ENCODE measurements at places on chromosomes 7 and 10. TPM values are rescaled to one million over a fixed set of nuclear protein-coding genes. Genes with fewer than 3 reads are reported as not detected.

DNA sequence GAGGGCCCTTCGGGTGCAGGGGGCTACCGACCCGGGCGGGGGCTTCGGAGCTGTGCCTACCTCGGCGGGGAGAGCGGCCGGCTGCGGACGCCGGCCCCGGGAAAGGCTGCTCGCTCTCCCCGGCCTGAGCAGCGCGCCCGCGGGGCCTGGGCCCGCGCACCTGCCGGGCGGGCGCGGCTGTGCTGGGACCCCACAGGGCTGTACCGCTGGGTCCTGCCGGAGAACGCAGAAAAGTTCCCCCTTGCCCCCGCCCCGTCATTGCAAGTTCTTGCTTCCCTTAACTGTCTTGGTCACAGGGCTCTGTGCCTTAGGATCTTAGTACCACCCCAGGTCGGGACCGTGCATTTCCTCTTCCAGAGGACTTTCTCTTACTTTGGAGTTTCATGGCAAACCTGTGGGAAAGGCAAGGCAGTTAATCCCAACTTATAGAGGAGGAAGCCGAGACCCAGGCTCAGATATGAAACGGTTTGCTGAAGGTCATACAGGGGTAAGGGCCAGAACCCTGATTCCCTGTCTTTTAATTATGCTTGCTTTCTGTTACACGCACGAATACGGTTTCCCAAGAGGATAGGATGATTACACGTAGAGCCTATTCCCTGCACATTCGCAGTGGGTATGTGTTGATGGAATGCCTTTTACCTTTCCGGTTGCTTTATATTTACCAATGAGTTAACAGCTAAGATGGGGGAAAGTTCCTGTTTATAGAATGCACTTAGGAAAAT is 652 bp downstream of the PCGF5 start:
- peak overlapping the region; percentile 89 for H3K27ac ChIP-seq
- peak overlapping the region; percentile 72 for H3K4me3 ChIP-seq
- H3K27me3 ChIP-seq = no peaks in the 10 kb centered on the region
- H3K36me3 ChIP-seq = peaks cover 6% of the 10 kb centered on the region

- H3K27ac ChIP-seq = peak overlapping the region; percentile 29
- no peaks in the 10 kb centered on the region for H3K36me3 ChIP-seq
- H3K4me3 ChIP-seq = no peak overlapping the region
- H3K27me3 ChIP-seq = peaks cover 5% of the 10 kb centered on the region
These were observed 35.6 kb downstream of the VIPR2 start for GRCh38 chr7:159108941-159109652.

DNA sequence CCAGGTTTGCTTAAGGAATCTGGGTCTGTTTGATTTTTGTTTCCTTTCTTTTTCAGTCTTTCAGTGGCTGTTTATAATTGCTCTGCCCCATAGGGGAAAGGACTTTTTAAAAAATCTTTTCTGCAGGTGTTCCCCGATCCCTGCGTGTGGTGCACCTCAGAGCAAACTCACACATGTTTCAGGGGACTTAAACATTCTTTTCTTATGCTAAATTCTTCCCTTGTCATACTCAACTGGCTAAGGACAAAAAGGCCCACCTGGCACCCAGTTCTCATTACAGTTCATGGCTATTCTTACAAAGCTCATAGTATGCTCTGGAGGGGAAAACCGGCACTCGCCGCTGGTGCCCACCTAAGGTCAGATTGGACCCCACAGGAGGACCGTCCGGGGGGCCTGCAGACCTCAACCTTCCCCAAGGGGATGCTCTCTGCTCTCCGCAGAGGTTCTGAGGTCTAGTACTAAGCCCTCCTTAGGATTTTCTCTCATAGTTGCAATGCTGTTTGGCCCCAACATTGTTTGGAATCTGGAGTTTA is 220.3 kb downstream of the HGF start:
- no peaks in the 10 kb centered on the region for H3K36me3 ChIP-seq
- no peak overlapping the region for H3K27ac ChIP-seq
- H3K27me3 ChIP-seq = no peaks in the 10 kb centered on the region
- H3K4me3 ChIP-seq = no peak overlapping the region

DNA sequence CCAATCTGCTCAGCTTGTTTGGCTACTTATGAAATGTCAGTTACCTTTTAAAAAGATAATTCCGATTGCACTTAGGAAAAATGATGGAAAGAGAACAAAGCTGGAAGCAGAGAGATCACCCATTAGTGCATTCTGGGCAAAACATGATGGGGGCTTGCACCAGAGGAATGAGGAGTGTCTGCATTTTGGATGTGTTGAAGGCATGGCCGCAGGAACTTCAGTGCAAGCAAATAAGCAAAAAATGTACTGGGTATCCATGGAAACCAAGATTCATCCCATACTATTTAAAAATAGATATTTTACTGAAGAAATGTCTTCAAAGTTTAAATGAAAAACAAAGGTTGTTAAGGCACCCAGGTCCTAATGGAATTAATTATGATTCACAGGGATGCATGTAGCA is 655.0 kb downstream of the POM121L12 start:
- H3K36me3 ChIP-seq = no peaks in the 10 kb centered on the region
- H3K4me1 ChIP-seq = no peaks in the 10 kb centered on the region
- H3K4me3 ChIP-seq = no peak overlapping the region
- no peaks in the 10 kb centered on the region for H3K27me3 ChIP-seq
- DNase-seq = no peak

GRCh38 chr10:45136256-45136655 is 135.5 kb downstream of the ZNF22 start:
- no peak for DNase-seq
- H3K4me1 ChIP-seq = no peaks in the 10 kb centered on the region
- no peak overlapping the region for H3K27ac ChIP-seq

DNA sequence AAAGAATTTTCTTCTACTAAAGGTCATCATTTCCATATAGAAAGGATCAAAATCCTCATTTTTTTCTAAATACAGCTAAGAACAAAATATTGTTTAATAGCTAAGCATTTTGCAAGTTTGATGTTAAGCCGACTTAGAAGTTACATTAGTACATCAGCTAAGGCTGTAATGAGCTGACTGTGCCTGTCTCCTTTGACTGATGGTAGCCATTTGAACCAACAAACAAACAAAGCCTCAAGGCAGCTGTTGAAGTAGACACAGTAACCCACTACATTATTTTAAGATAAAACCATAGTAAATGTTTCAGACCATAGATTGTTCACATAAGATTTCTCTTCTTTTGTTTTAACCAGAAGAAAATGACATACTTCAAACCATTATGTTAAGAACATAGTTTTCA is 210.9 kb upstream of the VSTM2A start:
- H3K4me3 ChIP-seq = no peak overlapping the region
- no peaks in the 10 kb centered on the region for H3K36me3 ChIP-seq
- DNase-seq = no peak
- no peaks in the 10 kb centered on the region for H3K4me1 ChIP-seq

- H3K27ac ChIP-seq = no peak overlapping the region
- H3K36me3 ChIP-seq = no peaks in the 10 kb centered on the region
- H3K4me3 ChIP-seq = no peak overlapping the region
These were observed 52.8 kb downstream of the DLG5 start for GRCh38 chr10:77873536-77874380.

GRCh38 chr7:4866528-4867496 is 5.0 kb upstream of the PAPOLB start:
- H3K27ac ChIP-seq = no peak overlapping the region
- no peaks in the 10 kb centered on the region for H3K36me3 ChIP-seq
- peaks cover 6% of the 10 kb centered on the region for H3K4me1 ChIP-seq

- H3K36me3 ChIP-seq = no peaks in the 10 kb centered on the region
- no peak for DNase-seq
These were observed 90.4 kb downstream of the KIAA1549 start for GRCh38 chr7:138890499-138891445.

GRCh38 chr10:29698773-29699490 is 64.2 kb upstream of the SVIL start:
- no peaks in the 10 kb centered on the region for H3K4me1 ChIP-seq
- H3K36me3 ChIP-seq = no peaks in the 10 kb centered on the region
- H3K4me3 ChIP-seq = no peak overlapping the region
- no peaks in the 10 kb centered on the region for H3K27me3 ChIP-seq

DNA sequence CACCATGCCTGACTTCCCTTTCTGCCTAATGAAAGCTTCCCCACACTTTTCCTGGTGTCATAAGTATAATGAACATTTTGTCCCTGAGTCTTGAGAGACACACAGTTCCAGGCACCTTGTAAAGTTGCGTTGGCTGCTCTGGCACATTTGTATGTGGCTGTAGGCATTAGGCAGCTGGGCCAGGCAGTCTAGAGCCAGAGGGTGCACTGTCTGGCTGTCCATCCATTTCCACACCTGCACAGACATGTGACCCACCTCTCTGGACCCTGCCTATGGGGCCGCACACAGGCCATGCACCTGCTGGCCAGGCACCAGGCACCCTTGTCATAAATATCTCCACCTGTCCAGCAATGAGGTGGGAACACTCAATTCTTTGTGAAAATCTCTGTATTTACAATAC is 54.7 kb upstream of the ANTXRL start:
- H3K4me1 ChIP-seq = no peaks in the 10 kb centered on the region
- no peaks in the 10 kb centered on the region for H3K27me3 ChIP-seq
- H3K4me3 ChIP-seq = no peak overlapping the region
- peak; percentile 6 for DNase-seq
- no peak overlapping the region for H3K27ac ChIP-seq
- no peaks in the 10 kb centered on the region for H3K36me3 ChIP-seq

DNA sequence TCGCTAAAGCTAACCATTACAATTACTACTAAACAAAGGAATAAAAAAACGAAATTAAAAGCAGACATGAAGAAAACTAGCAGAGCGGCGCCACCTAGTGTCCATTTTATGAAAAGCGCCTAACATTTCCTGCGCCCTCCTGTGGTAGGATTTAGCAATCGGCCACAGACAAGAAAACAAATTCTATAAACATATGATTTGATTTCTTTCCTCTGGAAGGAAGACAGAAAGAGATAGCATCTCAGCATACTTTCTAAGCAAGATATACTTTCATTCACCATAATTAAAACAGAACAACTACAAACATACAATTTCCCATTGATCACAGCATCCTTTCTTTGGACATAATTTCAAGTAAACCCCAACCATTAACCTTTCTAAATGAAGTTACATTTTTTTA is 337.7 kb upstream of the NPVF start:
- DNase-seq = no peak
- H3K4me3 ChIP-seq = no peak overlapping the region
- H3K4me1 ChIP-seq = no peaks in the 10 kb centered on the region

GRCh38 chr7:157936976-157937375 is 600.2 kb downstream of the DNAJB6 start:
- no peak overlapping the region for H3K4me3 ChIP-seq

- peaks cover 43% of the 10 kb centered on the region for H3K4me1 ChIP-seq
- no peak overlapping the region for H3K27ac ChIP-seq
- H3K4me3 ChIP-seq = no peak overlapping the region
- no peaks in the 10 kb centered on the region for H3K27me3 ChIP-seq
- no peak for DNase-seq
These were observed 14.7 kb downstream of the RALA start for GRCh38 chr7:39637963-39638485.

DNA sequence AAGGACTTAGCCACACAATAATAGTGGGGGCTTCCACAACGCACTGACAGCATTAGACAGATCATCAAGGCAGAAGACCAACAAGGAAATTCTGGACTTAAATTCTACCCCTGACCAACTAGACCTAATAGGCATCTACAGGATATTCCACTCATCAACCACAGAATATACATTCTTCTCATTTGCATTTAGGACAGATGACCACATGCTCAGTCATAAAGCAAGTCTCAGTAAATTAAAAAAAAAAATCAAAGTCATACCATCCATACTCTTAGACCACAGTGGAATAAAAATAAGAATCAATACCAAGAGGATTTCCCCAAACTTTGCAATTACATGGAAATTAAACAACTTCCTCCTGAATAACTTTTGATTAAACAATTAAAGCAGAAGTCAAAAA is 155.9 kb downstream of the CDK14 start:
- no peak overlapping the region for H3K27ac ChIP-seq
- no peak overlapping the region for H3K4me3 ChIP-seq
- no peaks in the 10 kb centered on the region for H3K4me1 ChIP-seq
- H3K27me3 ChIP-seq = no peaks in the 10 kb centered on the region
- DNase-seq = no peak

The AFAP1L2 gene
- total RNA-seq = 4.3 TPM

The ITIH5 gene
- total RNA-seq = 4.9 TPM

The FOXI2 gene
- 0.61 TPM for total RNA-seq

The SHTN1 gene
- 13.3 TPM for total RNA-seq

The MYO3A gene
- total RNA-seq = not detected

The GIMAP1 gene
- 5.7 TPM for total RNA-seq

The CARD11 gene
- total RNA-seq = not detected

The MYPN gene
- 197 TPM for total RNA-seq

The MSS51 gene
- total RNA-seq = 10.0 TPM

The CAMK2B gene
- total RNA-seq = 141 TPM

The UPK3BL1 gene
- total RNA-seq = 11.1 TPM

The EBLN1 gene
- total RNA-seq = not detected

The EBF3 gene
- 3.6 TPM for total RNA-seq

The FAM131B gene
- 0.15 TPM for total RNA-seq

Data from heart left ventricle (tissue), 16 donors.